Body of pancreas (tissue), 4 donors: ENCODE measurements at places on chromosomes 5 and 9. TPM values are rescaled to one million over a fixed set of nuclear protein-coding genes. Genes with fewer than 3 reads are reported as not detected.

The HMMR gene
- not detected for total RNA-seq

The SPTLC1 gene
- 36.1 TPM for total RNA-seq

The UBAP2 gene
- total RNA-seq: 15.3 TPM

The EQTN gene
- not detected for total RNA-seq

The NEUROG1 gene
- total RNA-seq: not detected

The MTAP gene
- total RNA-seq: 25.1 TPM
